ENCODE measurements at places on chromosomes 1 and 21.

GRCh38 chr21:40466893-40467483 is 380.0 kb downstream of the DSCAM start:
- DNase-seq: no peak

DNA sequence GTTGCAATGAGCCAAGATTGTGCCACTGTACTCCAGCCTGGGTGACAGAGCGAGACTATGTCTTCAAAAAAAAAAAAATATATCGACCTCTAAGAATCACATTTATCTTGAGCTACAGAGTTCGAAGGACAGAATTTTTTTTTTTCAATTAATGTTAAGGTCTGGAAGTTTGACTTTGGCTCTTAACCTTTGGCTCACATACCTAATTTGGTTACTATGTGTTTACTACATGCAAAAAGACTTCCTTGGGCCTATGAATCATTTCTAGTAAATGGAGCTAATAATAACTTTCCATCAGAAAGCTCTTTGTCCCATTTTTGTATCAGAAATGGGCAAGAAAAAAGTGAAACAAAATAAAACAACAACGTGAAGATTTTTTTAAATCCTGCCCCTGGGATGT is 351.2 kb downstream of the SMYD3 start:
- DNase-seq: no peak

DNA sequence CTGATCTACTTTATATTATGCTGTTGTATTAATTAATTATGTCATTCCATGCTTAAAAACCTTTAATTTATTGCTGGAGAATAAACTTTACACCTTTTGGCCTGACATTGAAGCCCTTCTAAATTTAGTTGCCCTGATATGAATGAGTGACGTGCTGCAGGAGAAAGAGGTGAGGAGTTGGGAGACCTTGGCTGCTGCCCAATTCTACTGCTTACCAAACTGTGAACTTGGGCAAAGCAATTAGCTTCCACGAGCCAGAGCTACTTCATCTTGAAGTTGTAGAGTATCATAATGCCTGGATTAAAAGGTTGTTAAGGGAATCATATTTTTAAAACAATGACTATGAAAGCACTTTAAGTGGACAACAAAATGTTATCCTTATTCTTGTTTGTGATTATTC is 126.8 kb upstream of the DEPDC1 start:
- DNase-seq: no peak

- DNase-seq: no peak
Measured at GRCh38 chr1:30933874-30934252, 25.3 kb upstream of the SDC3 start.

DNA sequence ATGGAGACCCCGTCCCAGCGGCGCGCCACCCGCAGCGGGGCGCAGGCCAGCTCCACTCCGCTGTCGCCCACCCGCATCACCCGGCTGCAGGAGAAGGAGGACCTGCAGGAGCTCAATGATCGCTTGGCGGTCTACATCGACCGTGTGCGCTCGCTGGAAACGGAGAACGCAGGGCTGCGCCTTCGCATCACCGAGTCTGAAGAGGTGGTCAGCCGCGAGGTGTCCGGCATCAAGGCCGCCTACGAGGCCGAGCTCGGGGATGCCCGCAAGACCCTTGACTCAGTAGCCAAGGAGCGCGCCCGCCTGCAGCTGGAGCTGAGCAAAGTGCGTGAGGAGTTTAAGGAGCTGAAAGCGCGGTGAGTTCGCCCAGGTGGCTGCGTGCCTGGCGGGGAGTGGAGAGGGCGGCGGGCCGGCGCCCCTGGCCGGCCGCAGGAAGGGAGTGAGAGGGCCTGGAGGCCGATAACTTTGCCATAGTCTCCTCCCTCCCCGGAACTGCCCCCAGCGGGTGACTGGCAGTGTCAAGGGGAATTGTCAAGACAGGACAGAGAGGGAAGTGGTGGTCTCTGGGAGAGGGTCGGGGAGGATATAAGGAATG is 505 bp downstream of the LMNA start:
- DNase-seq: no peak

DNA sequence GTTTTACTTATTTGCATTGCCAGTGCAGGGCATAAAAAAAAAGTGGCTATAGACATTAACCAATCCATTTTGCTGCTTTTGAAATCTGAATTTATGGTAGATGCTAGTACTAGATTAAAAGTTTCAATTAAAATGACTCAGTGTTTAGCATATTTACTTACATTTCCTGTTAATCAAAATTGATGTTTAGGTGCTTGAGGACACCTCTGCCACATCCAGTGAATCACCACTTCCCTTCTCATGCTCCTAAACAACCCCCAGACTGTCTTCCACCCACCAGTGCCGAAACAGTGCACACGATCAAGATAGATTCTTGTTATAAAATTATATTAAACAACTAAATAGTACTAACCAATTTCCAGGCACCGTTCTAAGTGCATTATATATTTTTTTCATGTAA is 32.7 kb downstream of the HSD17B7 start:
- no peak for DNase-seq

GRCh38 chr21:38993561-38993960 is 187.8 kb downstream of the ETS2 start:
- no peak for DNase-seq

- DNase-seq: no peak
Measured at GRCh38 chr1:17427696-17428660, 11.5 kb downstream of the RCC2 start.

GRCh38 chr1:198678301-198678836 is 39.5 kb downstream of the PTPRC start:
- no peak for DNase-seq
